ENCODE measurements at places on chromosomes 2 and 18. TPM values are rescaled to one million over a fixed set of nuclear protein-coding genes. Genes with fewer than 3 reads are reported as not detected.

DNA sequence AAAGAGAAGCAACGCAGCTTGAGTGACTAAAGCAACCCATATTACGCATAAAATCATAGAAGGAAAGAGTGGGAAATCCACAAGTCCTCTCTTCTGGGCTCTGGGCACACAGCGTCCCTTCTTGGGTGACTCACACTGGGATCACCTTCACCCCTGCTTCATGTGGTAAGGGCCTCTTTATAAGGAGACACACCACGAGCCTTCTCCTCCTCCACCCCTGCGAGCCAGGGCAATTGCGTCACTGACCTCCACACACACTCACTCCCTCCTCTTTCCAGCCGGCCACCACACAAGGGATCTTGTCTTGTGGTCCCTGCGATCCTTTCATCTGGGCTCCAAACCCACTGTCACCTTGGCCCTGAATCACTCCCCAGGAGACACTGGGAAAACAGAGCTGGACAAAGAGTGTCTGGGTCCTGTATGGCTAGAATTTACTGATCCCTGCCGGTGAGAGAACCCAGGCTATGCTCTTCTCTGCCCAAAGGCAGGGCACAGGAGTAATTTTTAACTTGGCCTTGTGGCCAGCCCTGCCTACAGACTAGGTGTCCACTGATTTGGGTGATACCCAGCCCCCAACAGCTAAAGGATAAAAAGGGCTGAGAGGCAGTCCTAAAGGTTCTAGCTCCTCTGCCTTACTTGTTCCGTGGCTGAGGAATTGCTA, 35.3 kb downstream of the NHEJ1 start:
- DNase-seq: peak; percentile 97

DNA sequence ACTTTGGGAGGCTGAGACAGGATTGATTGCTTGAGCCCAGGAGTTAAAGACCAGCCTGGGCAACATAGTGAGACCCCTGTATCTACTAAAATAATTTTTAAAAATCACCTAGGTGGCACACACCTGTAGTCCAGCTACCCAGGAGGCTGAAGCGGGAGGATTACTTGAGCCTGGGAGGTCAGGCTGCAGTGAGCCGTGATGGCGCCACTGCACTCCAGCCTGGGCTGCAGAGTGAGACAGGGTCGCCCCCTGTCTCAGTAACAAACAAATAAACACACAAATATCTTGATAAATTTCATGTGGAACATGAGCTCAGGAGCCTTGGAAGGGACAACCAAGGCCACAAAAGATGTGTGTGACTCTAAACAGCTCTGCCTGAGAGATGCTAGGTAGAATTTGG, 11.7 kb upstream of the ANKRD53 start:
- DNase-seq: no peak

GRCh38 chr2:105903051-105903674, 158.5 kb downstream of the NCK2 start:
- DNase-seq: no peak

- DNase-seq: no peak
Observed at GRCh38 chr2:27084297-27085061, 2.1 kb upstream of the KHK start.

GRCh38 chr2:231464576-231465540, 574 bp upstream of the NCL start:
- no peak for DNase-seq

DNA sequence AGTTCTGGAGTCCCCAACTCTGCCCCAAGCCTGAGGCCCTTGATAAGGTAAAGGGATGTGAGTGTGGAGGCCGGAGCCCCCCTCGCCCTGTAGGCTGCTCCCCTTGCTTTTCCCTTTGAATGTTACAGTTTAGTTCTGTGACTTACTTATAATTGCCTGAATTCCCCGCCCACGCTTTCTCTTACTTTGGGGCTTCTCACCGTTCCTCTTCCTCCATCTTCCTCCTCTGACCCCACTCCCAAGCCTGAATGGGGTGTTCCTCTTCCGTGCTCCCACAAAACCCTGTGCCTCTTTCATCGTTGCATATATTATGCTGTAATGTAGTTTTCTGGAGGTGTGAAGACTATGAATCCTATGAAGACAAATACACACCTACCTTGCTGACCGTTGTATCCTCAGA, 15.0 kb upstream of the IL1RN start:
- no peak for DNase-seq

DNA sequence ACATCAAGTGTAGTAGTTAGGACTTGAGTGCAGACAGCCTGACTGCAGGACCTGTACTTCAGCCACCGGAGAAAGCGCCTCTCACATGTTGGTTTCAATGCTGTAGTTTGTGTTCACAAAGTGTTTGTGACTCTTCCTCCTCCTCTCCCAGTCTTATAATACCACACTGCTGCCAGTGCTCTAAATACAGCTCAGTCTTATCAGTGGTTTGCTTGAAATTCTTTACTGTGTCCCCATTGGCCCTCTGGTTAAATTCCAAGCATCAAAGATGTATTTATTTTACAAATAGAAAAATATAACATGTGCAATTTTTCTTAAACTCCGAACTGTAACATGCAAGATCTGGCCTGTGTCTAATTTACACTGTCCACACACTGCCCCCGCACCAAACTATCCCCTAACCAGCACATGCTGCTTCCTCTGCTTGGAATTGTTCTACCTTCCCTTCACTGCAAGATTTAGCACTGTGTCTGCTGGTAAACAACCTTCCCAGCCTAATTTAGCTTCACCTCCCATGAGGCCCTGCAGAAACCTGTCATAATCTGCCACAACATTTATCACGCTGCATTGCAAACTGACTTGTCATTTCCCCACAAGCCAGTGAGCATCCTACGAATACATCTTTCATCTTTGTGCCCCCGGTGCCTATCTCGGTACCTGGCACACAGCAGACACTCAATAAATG, 77.1 kb downstream of the SUMO1 start:
- no peak for DNase-seq

- DNase-seq: peak; percentile 59
Observed at GRCh38 chr2:10057231-10058107, 14.1 kb downstream of the KLF11 start.

- no peak for DNase-seq
Observed at GRCh38 chr18:73715210-73715670, 432.4 kb downstream of the FBXO15 start.

DNA sequence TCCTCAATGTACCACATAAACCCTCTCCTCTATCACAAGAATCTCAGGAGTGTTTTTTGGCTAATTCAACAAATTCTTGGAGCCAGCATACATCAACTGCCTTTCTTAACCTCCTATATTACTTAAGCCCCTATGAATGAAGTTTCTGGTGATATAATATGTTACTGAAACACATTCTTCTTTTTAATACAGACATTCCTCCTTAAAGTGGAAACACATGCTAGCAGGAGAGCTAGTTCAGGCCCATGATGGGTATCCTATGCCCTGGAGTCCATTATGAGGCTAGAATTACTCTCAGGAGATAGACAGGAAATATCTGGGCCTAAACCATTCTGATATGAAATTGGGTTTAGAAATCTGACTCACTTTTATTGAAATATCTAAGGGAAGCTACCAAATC, 26.6 kb upstream of the RMDN2 start:
- DNase-seq: no peak

DNA sequence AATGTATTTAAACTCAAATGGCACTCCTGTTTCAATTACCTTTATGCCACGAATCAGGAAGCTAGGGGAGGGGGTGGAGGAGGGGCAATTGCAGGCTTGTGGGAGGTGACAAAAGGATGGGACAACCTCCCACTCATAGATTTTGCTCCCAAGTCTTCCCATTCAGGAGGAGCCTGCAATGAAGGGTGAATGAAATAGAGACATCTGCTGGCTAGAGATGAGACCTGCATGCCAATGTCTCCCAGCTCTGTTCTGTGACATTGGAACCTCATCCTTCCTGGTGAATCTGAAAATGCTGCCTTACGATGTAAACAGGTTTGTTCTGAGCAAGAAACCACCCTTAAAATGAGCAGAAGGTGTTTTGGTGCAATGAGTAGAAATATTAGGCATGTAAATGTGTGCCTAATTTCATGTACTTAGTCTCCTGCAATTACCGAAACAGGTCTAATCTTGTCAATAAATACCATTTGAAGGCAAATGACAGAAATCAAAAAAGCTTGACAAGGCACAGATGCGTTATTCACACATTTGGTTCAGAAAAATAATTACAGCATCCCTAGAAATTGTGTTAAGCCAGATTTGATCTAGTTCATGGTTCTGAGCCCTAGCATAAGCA, 2.7 kb upstream of the PID1 start:
- peak; percentile 76 for DNase-seq

GRCh38 chr2:120330946-120331822, 14.8 kb upstream of the INHBB start:
- no peak for DNase-seq

DNA sequence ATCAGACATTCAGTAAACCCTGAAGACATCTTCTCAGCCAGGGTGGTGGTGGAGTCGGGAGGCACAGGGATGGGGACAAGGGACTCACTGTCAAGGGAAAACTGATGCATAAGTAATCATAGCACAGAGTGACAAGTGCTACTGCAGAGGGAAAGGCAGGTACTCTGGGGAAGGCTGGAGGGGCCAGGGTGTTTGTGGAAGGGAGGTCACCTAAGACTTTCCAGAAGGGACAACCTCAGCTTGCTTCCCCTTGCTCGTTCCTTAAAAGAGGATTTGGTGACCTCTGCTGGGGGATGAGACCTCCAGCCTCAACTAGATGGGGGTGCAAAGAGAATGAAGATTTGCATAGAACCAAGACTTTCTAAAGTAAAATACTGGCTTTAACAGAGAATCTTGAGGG, 99.5 kb downstream of the SLC4A3 start:
- DNase-seq: no peak

DNA sequence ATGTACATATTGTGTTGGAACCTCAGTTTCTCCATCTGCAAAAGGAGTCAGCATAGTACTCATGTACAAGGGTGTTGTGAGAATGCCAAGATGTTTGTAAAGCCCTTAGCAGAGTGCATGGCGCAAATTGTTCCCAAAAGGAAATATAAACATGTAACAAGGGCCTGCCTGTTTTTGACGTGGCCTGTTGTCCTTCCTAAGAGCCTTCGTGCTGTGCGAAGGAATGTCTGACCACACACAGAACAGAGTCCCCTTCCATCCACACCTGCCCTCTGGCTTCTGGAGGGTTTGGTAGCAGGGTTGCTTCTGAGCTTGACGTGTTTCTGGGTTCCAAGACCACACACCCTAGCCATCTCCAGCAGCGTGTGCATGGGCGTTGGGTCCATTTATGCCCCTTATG, 34.9 kb downstream of the CABLES1 start:
- DNase-seq: no peak

GRCh38 chr2:126749537-126749936, 93.6 kb downstream of the GYPC start:
- no peak for DNase-seq

- DNase-seq: no peak
Observed at GRCh38 chr2:62550461-62550860, 44.5 kb upstream of the TMEM17 start.

DNA sequence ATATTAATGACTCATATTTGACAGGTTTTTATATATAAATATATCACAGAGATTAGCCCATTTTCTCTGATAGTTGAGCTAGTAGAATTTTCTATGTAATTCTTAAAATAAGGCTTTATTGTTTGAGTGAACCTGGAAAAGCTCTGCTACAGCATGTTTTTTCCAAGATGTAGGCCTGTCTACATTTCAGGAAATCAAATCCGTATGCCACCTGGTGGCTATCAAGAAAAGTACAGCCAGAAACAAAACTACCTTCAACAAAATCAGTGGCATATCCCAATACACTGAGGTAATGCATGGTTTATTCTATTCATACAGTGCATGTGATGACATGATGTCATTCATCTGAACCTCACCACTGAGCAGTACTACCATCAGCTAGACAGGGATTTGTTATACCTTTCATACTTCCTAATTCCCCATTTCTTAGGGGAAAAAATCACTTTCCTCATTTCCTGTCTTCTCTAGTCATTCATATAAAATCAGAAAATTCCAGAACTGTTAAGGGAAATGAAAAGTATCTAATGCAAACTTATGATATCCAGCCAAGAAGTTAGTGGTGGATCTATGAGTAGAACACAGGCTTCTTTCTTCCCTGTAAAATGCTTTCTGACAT, 310.4 kb upstream of the SYT4 start:
- peak; percentile 54 for DNase-seq

- no peak for DNase-seq
Observed at GRCh38 chr2:196260546-196260945, 89.2 kb upstream of the STK17B start.

DNA sequence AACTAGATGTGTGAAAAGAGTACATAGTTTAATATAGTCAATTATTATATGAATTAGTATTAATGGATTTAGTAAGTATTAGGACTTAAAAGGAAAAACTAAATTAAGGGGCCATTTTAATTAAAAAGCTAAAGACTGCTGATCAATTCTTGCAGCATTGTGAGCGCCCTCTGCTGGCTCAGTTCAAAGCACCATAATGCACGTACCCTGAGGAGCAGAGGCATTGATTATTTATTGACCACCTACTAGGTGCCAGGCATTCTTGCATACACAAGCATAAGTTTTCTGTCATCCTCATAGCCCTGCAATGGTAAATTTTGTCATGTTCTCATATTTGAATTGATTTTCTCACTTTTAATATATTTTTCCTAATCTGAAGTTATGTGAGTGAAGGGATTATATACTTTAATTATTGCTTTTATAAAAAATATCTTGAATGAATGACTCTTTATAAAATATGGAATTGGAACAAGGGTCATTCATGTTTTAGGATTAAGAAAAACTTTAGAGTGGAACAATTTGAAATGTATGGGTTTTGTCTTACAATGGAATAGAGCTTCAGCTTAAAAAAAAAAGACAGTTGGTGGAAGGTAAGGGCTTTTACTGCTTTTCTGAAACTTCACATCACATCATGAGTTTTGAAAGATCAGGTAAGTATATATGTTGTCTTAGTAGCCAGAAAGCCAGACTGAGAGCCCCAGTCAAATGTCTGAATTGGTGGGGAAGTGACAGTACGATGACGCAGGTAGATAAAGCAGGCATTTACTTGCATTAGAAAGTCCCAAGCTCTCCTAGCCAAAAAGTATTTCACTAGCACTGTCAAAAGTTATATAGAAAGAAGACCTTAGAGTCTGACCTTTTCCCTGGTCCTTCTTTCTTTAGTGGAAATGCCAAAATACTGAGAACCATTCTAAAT, 9.7 kb downstream of the ITGA4 start:
- DNase-seq: peak; percentile 59

The SNED1 gene
- 4.2 TPM for total RNA-seq

The NAGK gene
- 63.7 TPM for total RNA-seq

The LRRC30 gene
- not detected for total RNA-seq

The LCT gene
- not detected for total RNA-seq

The HOXD12 gene
- not detected for total RNA-seq

The CD8A gene
- not detected for total RNA-seq

The POU3F3 gene
- 32.8 TPM for total RNA-seq

The CABYR gene
- total RNA-seq: 9.2 TPM

The GYPC gene
- 22.3 TPM for total RNA-seq
